Fibroblast of skin of left quadriceps (primary cell): ENCODE measurements at places on chromosomes 4 and X.

- DNase-seq: no peak
These were observed 376 bp downstream of the ABCG2 start for GRCh38 chr4:88158038-88158488.

DNA sequence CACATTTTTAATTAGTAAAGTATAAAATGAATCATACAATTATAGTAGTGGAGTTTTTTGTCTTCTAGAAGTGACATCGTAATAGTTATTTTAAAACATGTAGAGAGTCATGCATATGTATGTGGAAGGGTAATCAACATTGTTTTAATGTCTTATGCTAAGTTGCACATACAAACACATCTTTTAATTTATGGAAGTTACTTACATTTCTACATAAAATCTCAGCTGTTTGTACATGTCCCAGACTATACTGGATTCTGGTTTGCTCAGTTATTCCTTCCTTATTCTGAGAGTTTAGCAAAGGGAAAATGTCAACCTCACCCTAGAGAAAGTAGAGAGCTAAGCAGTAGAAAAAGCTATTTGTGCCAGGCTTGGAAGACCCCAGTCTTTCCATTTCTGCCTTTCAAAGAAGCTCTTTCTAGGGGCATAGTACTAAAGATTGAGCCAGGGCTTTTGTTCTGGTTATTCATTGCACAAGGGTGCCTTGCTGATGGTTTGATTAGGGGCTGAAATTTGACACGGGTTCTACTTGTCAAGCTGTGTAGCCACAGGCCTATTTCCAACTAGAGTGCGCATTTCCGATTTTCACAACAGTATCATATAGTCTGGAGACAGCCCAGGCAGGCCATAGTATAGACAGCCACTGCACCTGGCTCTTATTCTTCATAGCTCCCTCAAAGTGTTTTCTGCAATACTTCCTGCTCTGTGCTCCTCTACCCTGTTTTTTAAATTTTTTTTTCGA is 106.3 kb downstream of the RPA4 start:
- DNase-seq: no peak

- DNase-seq: peak; percentile 35
These were observed 220.3 kb upstream of the CXCL13 start for GRCh38 chr4:77385124-77385969.

GRCh38 chrX:17802756-17803155 is 58.3 kb downstream of the RAI2 start:
- no peak for DNase-seq

GRCh38 chr4:176303938-176304337 is 15.8 kb upstream of the SPCS3 start:
- DNase-seq: no peak

DNA sequence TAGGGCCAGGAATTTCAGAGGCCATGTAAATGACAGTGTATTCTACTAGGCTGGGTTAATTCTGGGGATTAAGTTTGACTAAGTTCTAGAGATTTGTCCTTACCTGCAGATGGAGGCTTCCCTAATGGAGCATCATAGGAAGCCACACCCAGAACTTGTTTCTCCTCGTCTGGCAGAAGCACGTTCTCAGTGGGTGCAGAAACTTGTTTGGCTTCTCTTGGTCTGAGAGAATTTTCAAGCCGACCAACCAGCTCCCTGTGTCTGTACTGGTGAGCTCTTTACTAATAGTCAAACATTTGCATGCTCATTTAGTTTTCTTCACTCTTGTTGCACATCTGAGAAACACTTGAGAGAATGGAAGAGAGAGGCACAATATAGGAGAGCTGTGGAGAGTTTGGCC is 907 bp upstream of the ATP10D start:
- no peak for DNase-seq
